NCI-H1694 (cell line): ENCODE measurements at places on chromosomes 2 and 18.

DNA sequence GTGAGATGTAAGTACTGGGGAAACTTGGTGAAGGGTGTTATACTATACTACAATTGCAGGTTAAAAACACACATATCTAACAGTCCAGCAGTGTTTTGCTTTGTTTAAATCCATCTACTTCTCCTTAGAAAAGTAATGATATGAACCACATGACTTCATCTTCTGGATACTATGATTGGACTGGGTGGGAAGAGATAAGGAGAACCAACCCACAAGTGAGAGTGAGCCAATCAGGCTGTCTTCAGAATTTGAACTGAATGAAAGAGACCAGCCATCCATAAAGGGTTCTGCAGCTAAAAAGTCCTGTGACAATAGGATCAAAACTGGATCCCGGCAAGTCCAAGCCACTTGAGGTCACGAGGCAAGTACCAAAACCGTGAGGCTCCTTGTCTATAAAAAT, 46.6 kb downstream of the KANSL3 start:
- DNase-seq, result no peak

- no peak for DNase-seq
Observed at GRCh38 chr2:110983133-110983532, 137.6 kb upstream of the BCL2L11 start.

DNA sequence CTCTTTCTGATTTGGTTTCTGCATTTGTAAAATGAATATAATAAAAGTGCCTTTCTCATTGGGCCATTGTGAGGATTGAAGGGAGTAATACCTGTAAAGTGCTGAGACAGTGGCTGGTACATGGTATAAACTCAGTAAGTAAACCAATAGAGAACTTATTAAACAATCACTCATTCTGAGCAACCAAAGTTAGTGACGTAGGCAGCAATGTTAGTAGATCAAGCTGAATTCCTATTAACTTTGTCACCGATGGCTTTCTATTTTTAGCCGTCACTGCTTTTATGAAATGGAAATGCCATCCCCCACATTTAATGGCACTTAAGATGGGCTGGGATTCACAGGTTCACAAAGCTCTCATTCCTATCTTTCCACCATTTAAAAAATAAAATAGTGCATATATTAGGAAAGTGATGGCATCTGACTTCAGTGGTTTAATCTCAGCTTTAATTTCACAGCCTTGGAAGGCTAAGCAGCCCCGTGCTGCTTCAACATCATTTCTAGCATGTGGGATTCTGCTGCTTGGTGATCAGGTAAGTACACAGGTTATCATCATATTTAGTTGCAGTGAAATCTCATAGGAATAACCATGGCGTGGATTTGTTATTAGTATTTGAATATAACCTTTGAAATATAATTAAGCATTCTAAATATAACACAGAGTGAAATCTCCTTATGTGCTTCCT, 17.6 kb upstream of the PPP4R1 start:
- no peak for DNase-seq

DNA sequence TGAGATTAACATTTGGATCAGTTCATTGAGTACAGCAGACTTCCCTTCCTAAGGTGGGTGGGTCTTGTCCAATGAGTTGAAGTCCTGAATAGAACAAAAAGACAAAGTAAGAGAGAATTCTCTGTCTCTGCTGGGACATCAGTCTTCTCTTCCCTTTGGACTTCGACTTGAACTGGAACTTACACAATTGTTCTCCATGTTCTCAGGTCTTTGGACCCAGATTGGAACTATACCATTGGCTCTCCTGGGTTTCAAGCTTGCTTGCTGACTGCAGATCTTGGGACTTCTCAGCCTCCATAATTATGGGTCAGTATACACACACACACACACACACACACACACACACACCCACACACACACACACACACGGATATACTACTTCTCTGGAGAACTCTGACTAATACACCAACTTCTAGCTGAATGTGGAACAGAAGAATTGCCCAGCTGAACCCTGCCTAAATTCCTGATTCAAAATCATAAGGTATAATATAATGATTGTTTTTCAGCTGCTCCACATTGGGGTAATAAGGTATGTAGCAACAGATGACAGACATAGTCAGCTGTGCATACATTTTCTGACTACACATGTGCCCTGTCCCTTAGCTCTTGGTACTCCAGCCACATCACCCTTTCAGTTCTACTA, 214.0 kb downstream of the TGIF1 start:
- DNase-seq, result no peak

DNA sequence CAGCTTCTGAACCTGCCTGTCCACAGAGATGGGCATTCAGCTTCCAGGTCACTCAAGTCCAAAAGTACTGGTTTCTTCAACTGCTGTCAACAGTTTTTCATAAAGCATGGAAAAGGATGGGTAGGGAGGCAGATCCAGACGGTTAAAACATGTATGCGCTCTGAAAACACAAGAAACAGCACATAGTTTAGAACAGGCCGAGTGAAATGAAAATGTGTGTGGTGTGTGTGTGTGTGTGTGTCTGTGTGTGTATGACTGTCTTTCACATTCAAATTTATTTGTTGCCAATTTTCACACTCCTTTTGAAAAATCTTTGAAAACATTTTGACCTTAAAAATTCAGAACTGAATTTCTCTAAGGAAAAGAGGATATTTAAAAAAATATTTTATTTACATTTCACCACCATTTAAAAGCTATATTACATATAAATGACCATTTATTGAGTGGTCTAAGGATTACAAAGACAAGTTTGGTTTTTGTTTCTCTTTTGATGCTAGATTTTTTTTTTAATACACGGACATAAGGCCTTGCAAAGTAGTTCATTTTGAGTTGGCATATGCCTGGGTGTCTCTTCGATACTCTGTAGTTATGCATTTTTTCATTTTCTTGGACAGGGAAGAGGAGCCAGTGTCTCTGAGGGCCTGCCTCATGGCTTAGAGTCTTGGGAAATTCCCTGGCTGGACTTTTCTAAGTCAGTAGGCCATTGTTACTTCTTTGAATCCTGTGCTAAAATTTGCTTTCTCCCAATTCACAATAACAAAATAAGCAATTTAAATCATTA, 30.0 kb upstream of the STK17B start:
- no peak for DNase-seq

GRCh38 chr2:98787700-98788099, 56.8 kb upstream of the MGAT4A start:
- DNase-seq, result no peak

- DNase-seq, result no peak
Observed at GRCh38 chr2:39216346-39217191, 27.2 kb downstream of the CDKL4 start.

GRCh38 chr2:903223-903900, 47.3 kb upstream of the SNTG2 start:
- no peak for DNase-seq

GRCh38 chr2:204583773-204584172, 38.5 kb downstream of the PARD3B start:
- no peak for DNase-seq

DNA sequence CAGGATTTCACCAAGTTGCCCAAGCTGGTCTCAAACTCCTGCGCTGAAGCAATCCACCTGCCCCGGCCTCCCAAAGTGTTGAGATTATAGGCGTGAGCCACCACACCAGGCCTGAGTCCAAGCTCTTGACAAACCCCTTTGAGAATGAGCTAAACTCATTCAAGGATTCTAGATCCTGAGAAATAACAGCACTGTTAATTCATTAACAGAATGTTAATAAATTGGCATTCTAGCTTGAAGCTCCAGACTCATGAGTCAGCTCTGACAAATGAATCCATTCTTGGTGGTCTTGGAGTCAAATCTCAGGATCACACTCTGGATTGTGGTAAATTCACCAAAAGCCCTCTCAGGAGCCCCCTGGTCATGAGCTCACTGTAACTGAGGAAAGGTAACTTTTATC, 1.8 kb downstream of the NARS1 start:
- DNase-seq, result no peak

- no peak for DNase-seq
Observed at GRCh38 chr2:122390406-122390805, 635.0 kb downstream of the TSN start.

DNA sequence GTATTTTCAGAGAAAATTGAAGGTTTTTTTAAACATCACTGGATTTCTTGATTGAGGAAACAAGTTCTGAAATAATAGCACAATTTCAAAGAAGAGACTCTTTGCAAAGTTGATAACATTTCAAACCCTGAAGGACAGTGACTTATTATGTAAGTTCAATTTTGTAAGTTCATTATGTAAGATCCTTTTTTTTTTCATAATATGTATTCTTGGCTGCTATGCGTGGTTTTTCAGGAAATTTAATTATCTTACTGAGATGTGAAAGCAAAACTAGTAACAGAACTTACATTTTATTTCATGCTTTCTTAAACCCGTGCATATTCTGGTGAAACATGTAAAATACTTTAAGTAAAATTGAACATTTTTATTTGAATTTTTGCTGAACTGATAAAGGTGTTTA, 65.4 kb downstream of the RIF1 start:
- DNase-seq, result no peak

DNA sequence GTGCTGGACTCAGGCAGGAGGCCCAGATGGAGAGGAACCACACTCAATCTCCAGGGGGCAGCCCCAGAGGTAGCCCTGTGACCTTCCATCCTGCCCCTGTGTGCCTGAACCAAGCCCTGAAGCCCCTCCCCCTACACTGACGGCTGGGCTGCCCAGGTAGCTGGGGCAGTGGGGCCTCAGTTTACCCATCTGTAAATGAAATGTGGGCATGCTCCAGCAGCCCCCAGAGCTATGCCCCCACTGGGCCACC, 15.8 kb downstream of the CROCC2 start:
- DNase-seq, result no peak

- peak; percentile 53 for DNase-seq
Observed at GRCh38 chr2:223837287-223838061, at the start of gene AP1S3. Gene AP1S3, minus strand, starts transcription at chr2:223837582. Its CDS starts 132 bp downstream, at chr2:223837450.

GRCh38 chr2:224310943-224311625, 90.8 kb downstream of the FAM124B start:
- DNase-seq, result no peak

GRCh38 chr18:39802648-39803229, 2152.3 kb upstream of the PIK3C3 start:
- DNase-seq, result no peak

DNA sequence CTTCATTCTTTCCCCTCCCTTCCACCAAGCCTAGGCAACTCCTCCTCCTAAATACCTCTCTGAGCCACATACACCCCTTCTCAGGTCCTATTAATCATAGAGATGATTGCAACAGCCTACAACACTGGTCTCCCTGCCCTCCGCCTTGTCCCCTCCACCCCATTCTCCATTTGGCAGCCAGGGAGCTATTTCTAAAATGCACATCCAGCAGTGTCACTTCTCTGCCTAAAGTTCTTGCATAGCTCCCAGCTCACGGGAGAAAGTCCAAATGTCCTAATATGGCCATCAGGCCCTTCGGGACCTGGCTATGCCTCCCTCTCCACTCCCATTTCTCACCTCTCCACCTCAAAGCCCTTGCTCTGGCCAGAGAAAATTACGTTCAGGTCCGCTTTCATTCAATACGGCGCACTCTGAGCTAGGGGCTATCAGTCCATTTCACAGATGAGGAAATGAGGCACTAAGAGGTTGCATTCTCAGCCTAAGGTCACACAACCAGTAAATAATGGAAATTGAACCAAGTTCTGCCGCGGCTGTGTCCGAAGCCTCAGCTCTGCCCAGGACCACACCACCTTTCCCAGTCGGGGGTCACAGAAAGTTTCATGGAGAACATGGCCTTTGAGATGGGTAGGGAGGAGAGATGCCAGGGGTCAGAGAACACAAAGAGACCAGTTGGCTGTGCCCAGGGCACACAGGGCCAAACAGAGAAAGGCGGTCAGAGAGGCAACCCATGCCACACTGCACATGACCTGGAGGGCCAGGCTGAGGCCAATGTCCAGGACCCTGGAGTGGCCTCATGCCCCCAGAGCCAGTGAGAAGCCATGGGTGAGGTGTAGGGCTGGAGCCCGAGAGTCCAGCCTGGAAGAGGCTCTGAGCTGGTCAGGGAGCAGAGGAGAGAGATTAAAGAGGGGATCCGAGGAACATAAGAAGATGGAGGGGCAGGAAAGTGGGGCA, 72.8 kb downstream of the TNS1 start:
- no peak for DNase-seq

DNA sequence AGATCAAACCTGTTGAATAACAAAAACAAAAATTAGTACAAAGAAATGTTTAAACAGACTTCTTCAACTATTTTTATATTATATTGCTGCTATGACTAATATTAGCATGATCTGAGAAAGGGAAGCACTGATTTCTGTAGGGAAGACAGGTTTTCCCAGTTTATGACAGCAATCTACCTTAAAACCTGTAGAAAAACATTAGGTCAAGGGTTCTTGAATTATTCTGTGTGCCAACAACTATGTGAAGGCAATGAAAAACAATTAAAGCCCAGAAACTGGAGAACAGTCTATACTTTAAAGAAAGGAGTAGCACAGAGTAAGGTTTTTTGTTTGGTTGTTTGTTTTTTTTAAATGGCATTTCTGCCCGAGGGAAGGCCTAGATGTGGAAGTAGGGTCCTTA, 23.3 kb downstream of the PUM2 start:
- no peak for DNase-seq

DNA sequence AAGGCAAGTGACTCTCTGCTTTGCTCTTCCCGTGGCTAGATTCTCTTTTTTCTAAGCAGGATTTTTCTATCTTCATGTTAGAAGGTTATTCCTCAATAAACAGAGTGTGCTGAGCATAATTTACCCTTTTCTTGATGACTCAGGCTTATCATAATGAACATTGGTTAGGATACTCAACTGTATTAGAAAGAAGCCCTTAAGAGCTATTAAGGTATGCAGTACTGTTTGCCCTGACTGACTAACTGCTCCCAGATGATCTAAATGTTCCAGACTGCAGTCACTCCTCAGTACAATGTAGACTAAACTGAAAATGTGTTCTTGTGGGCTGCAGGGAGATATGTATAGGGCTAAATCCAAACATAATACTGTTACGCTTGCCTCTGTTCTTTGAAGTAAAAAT, 687.8 kb downstream of the NUP35 start:
- DNase-seq, result no peak

- no peak for DNase-seq
Observed at GRCh38 chr18:67794521-67794920, 278.0 kb upstream of the DSEL start.

- no peak for DNase-seq
Observed at GRCh38 chr2:175253871-175254270, 72.4 kb upstream of the ATP5MC3 start.

DNA sequence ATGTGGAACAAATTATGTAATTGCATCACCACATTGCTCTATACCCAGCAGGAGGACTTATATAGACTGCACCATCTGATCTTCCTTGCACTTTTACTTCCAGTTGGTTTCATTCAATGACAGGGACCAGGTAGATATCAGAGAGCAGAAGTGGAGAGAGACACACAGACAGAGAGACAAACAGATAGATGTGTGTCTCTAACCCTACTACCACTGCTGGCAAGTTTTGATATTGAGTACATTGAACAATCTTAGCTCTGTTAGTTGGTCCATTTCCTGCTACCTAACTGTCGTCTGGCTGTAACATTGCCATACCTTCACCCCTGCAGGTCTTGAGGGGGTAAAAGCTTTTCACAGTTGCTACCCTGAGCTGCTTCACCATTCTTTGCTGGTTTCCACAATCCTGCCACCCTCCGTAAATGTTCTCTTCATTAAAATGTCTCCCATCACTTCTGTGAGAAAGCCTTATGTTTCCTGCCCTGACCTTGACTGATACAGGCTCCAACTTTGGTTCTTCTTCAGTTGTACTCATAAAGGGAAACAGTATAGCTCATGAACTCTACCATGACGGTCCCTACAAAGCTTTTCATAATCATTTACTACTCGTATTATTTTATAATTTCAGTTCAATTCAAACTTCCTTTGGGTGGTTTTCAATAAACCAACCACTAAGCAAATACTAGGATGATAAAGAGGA, 62.3 kb upstream of the ITGA4 start:
- no peak for DNase-seq
